CD4-positive, alpha-beta T cell treated with Interleukin-12 subunit alpha and Interleukin-12 subunit beta, for 1 hour (primary cell): ENCODE measurements at places on chromosomes 13 and 19.
A peak's percentile ranks its signal among the peaks of the same experiment; 100 is the strongest.

DNA sequence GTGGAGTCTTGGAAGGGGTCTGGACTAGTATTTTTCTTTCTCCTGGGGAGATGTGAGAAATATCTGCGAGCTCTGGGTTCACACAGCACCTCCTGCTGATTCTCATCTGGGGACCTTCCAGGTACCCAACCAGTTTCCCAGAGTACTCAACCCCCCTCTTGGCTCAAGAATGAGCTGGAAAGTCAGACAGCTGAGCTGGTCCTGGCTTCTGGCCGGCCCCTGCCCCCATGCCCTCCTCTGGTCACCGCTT, 2.2 kb upstream of the PDE4A start:
- DNase-seq = no peak

DNA sequence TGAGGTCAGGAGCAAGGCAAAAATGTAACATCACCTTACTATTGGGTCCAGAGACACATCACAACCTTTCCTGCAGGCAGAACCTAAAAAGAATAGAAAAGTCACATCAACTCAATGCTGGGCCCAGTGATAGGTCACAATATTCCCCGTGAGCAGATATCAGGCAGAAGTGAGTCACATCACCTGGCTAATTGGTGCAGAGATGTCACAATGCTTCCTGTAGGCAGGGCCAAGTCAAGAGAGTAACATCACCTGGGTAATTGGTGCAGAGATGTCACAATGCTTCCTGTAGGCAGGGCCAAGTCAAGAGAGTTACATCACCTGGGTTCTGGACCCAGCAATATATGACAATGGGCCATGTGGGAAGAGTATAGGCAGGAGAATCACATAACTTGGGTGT, 63.4 kb downstream of the ZNF726 start:
- no peak for DNase-seq

DNA sequence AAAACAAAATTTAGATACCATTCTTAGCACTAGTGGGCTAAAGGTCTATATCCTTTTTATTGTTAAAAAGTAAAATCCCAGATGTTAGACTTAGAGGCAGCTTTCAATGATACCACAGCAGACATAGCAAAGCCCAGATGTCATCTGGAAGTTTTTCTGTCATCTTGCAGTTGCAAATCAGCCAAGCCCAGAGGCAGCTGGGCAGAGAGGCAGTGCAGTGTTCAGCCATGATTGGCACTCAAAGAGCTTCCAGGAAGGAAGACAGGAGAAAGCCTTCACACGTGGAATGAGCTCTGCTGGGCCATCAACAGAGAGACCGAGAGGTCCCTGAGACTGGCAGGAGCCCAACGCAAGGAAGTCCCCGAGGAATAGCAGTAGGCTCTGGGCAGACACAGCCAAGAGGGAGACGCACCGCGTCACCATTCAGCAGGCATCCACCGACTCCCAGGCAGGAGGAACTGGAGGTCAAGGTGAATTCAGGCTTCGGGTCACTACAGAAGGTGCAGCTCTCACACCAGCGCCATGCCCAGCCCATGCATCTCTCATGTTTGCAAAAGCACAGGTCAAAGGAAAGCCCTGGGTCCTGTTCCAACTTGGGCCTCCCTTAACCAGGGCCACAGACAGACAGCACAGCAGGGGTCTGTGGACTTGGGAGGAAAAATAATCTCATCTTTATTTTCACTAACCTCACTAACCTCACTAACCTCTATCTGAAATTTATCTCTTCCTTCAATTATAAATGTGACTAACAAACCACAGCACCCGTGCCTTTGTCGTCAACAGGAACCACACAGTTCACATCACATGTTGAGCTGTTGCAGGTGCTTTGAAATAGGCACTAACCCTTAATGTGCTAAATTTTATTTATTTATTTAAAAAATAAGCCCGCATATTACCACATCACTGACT, 54.9 kb downstream of the TUBGCP3 start:
- no peak for DNase-seq

DNA sequence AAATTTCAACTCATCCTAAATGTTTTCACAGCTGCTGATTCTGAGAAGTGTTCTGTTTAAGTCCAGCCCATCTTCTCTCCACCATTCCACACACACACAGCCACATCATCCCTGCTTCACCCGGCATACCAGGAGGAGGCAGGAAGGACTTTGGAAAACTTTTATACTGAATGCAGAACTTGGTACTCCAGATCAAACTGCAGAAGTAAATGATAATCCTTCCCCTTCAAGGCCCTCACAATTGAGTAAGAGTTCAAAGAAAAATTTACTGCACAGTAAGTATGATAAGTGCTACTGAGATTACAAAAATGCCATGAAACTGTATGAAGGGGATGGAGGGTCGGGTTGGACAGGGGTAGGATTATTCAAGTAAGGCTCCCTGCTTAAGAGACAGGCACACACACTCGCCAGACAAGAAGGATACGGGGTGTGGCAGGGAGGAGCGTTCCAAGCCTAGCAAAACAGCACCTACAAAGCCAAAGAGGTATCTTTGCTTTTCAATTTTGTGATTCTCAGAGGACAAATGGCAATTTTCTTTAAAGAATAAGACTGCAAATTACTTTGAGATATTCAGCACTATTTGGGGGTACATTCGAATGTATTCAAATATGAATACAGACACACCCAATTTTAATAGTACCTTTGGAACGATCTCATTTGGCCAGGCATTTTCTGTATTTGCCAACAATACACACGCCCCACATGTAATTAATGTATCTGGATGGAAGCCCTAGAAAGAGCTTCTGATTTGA, 2.5 kb downstream of the USP12 start:
- no peak for DNase-seq

DNA sequence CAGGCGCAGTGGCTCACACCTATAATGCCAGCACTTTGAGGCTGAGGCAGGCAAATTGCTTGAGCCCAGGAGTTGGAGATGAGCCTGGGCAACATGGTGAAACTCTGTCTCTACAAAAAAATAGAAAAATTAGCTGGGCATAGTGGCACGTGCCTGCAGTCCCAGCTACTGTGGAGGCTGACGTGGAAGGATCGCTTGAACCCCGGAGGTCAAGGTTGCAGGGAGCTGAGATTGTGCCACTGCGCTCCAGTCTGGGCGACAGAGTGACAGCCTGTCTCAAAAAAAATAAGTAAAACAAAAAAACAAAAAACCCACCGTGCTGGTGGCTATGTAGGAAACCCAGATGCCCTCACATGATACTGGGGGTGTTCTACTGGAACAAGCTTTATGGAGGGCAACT, 16.4 kb downstream of the PHLDB3 start:
- DNase-seq = no peak

DNA sequence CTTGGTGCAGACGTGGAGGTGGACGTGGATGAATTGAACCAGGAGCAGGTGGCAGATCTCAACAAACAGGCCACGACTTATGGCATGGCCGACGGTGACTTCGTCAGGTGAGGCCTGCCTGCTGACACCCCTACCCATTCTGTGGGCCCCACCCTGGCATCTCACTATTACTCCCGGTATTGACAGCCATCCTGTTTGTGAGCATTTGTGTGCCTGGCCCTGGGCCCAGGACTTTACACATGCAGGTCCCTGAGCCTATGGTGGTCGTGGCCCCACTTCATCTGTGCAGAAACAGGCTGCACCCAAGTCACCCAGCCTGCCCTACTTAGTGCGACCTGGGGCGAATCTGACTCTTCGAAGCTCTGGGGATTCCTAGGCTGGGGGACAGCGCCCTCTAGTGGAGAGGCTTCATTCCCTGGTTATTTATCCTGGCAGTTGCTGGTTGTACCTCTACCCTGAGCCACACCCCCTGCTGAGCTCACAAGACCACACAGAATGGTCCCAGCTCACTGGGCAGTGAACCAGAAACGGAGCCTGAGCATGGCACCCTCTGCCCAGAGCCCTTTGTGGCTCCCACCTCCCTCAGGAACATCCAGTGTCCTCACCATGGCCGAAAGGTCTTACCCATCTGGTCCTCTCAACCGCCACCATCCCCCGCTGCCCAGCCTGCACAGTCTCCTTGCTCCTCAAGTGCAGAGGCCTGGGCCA, 16.9 kb downstream of the ZNF296 start:
- DNase-seq = peak; percentile 86

GRCh38 chr19:46718157-46718933, 1.4 kb upstream of the PRKD2 start:
- DNase-seq = peak; percentile 71

GRCh38 chr19:18800636-18801035, 9.5 kb upstream of the COMP start:
- DNase-seq = no peak

GRCh38 chr13:43495732-43496131, 291.0 kb downstream of the ENOX1 start:
- no peak for DNase-seq

DNA sequence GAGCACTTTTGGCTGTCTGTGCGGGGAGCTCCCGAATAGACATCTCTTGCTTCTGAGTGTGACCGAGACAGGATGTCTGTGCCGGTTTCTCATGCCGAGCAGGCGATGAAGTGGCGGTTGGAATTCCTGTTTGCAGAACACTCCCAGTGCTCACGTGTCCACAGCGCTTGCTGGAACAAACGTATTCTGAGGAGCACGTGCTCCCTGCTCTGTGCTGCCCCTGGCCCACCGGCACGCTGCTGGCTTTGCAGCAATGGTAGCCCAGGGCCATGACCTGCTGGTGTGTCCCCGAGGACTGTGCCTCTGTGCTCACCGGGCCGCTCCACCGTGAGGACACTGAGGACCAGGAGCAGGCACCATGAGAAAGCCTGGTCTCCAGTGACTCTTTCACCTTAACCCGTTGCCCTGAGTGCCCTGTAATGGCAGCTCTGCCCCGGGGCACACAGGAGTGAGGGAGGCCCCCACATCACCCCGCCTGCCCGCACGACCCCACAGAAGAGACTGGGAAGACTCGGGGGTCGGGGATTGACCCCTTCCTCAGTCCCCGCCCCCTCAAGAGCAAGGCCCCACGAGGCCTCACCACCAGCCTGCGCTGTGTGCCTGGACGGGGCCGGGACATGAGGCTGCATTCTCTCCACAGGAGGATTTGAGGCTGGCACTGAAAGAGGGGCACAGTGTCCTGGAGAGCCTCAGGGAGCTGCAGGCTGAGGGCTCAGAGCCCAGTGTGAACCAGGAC, 40.0 kb upstream of the F7 start:
- DNase-seq = no peak

DNA sequence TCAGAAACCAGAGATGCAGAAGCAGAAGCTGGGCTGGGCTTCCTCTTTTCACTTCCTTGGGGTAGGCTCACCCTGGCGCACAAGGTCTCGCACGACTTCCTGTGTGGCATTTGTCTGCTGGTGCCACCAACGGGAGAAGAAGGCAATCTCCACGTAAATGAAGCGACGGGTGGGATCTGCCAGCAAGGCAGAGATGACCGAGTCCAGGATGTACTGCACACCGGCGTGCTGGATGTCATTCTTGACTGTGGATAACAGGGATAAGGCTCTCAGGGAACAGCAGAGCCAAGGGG, 1.3 kb downstream of the MAN2B1 start:
- DNase-seq = peak; percentile 68

- no peak for DNase-seq
Measured at GRCh38 chr13:41008349-41008980, 10.7 kb downstream of the ELF1 start.

- no peak for DNase-seq
Measured at GRCh38 chr13:39580881-39581575, 22.0 kb downstream of the LHFPL6 start.

GRCh38 chr19:16579381-16579780, 7.2 kb upstream of the SLC35E1 start:
- DNase-seq = no peak

DNA sequence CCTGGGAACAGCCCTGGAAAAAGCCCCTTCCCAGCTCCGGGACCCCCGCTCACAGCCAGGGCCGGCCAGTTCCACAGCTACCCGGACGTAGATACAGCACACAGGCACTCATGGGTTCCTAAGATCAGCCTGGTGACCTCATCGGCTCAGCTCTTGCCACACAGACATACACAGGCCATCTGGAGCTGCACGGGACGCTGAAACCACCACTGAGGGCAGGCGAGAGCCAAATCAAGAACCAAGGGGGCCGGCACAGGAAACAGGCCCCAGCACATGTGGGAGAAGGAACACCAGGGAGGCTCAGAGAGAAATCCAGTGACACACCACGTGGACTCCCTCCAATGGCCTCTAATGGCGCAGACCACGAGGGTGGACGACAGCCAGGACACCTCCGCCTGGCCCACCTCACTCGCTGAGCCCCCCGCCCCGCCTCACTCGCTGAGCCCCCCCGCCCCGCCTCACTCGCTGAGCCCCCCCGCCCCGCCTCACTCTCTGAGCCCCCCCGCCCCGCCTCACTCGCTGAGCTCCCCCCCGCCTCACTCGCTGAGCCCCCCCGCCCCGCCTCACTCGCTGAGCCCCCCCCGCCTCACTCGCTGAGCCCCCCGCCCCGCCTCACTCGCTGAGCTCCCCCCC, 69.7 kb upstream of the C13orf46 start:
- DNase-seq = no peak

GRCh38 chr13:46858776-46859175, 38.1 kb downstream of the HTR2A start:
- no peak for DNase-seq

GRCh38 chr13:78030341-78030896, 111.8 kb upstream of the EDNRB start:
- no peak for DNase-seq

- DNase-seq = no peak
Measured at GRCh38 chr13:50691176-50691680, 152.3 kb downstream of the DLEU7 start.

DNA sequence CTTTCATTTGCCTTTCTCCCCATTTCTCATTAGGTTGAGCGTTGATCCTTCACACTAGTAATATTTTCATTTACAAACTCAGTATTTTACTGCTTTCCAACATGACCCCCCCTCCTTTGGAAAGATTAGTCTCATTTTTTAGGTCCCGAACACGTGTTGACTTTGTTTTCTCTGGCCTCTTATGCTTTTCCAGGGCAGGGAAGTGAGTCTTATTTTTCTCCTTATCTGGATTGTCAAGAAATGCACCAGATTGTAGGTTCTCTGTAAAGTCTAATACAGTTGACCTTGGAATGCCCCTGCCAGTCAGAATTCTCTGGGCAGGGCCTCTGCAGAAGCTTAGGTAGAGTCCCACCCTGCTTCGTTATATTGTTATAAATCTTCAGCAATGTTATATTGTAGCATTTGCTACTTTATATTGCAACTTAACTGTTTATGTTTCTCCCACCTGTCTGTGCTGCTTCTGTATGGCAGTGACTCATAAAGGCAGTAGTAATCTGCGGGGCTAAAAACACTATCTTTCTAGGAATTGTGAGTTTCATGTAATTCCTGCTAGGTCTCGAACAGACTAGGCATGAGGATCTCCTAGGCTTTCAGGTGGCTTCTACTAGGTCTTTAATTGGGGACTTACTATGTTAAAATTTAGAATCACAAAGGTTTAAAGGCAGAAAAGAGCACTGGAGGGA, 2.0 kb downstream of the TDRD3 start:
- DNase-seq = no peak
